Stimulated activated CD4-positive, alpha-beta T cell treated with anti-CD3 and anti-CD28 coated beads, Interleukin-1b, Interleukin-23, amount 100 ng/mL, for 1 hour (primary cell): ENCODE measurements at places on chromosomes 12 and 14.

- DNase-seq, result no peak
These were observed 53.1 kb upstream of the GNPNAT1 start for GRCh38 chr14:52844262-52845060.

GRCh38 chr12:52631264-52631663 is 12.9 kb upstream of the KRT73 start:
- no peak for DNase-seq

- DNase-seq, result no peak
These were observed 151.3 kb downstream of the BTG1 start for GRCh38 chr12:91994208-91994797.

- DNase-seq, result no peak
These were observed 149.7 kb upstream of the DCN start for GRCh38 chr12:91332302-91332701.

GRCh38 chr12:124481772-124482566 is 85.4 kb downstream of the NCOR2 start:
- DNase-seq, result no peak

DNA sequence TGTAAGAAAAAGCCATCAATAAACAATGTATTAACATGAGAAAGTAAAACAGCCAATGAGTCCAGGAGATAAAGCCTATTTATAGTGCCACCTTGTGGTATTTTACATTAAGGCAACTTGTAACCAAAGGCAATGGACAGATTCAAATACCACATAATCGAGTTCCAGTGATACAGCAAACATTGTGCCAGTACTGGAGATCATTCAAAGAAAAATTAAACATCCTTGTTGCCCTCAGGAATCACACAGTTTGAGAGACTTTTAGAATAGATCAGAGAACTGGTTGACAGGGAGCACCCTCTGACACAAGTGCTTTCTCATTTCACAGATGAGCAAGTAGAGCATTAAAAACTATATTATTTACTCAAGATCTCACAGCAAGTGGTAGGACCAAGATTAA is 98.1 kb downstream of the DDHD1 start:
- no peak for DNase-seq

DNA sequence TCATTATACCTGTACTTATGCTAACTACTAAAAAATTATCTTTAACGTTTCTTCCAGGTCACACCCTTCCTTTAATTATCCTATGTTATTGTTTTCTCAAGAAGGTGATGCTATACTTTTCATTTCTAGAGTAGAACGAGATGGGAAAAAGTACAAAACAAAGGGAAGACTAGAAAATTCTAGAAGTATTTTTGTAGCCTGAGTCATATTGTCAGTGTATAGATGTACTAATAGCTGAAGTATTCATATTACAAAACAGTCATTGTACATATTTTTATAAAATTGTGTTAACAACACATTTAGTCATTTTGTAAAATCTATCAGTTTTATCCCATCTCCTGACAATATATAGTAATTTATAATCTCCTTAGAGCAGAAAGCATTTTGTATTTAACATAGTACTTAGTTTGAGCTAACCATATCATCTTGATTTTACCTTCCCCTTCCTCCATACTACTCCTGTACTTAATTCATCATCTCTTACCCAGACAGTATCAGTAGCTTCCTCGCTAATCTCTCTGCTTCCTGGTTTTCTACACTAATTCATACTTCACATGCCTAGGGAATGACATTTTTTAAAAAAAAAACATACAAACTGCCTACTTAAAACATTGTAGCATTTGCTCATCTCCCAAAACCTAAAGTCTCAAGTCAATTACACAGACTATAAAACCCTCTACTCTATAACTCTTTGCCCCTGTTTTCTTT is 920.9 kb downstream of the RPS29 start:
- no peak for DNase-seq

- DNase-seq, result no peak
These were observed 355.5 kb downstream of the SNAPC1 start for GRCh38 chr14:62117751-62118105.

GRCh38 chr12:121232163-121232562 is 22.2 kb downstream of the P2RX4 start:
- DNase-seq, result no peak
